ENCODE measurements at places on chromosomes 4 and X. TPM values are rescaled to one million over a fixed set of nuclear protein-coding genes. Genes with fewer than 3 reads are reported as not detected.

- no peak overlapping the region for H3K27ac ChIP-seq
- H3K4me3 ChIP-seq = no peak overlapping the region
- peaks cover 3% of the 10 kb centered on the region for H3K36me3 ChIP-seq
- peaks cover 4% of the 10 kb centered on the region for H3K4me1 ChIP-seq
Observed at GRCh38 chr4:7820031-7820818, 119.4 kb downstream of the AFAP1 start.

The TCEAL6 gene
- total RNA-seq = not detected

The PDE6B gene
- 17.2 TPM for total RNA-seq

GRCh38 chrX:133538148-133538547 is 122.9 kb upstream of the GPC4 start:
- no peak overlapping the region for H3K27ac ChIP-seq
- no peaks in the 10 kb centered on the region for H3K27me3 ChIP-seq
- no peaks in the 10 kb centered on the region for H3K4me1 ChIP-seq
- DNase-seq = no peak
- no peaks in the 10 kb centered on the region for H3K36me3 ChIP-seq
